ENCODE measurements at places on chromosomes 4 and X.

GRCh38 chr4:144648042-144648441, 2.1 kb downstream of the HHIP start:
- DNase-seq, result no peak

- DNase-seq, result no peak
Observed at GRCh38 chr4:26826721-26827120, 33.9 kb upstream of the STIM2 start.

DNA sequence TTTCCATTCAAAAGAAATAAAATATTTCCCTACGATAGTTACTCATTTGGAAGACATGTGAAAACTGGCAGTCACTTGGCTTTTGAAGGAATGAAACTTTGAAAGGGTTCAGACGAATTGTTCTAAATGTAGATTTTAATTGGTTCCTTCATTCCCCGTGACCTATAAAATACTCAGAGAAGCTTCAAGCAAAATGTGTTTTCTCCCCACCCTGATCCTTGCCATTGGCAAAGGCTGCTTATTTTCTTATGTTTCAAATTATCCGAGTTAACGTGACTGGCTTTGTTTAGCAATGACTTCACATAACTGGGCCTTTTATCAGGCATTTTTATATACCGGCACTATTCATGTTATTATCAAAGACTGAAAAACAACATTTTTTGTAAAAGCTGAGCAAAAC, 204.1 kb upstream of the NEIL3 start:
- no peak for DNase-seq

DNA sequence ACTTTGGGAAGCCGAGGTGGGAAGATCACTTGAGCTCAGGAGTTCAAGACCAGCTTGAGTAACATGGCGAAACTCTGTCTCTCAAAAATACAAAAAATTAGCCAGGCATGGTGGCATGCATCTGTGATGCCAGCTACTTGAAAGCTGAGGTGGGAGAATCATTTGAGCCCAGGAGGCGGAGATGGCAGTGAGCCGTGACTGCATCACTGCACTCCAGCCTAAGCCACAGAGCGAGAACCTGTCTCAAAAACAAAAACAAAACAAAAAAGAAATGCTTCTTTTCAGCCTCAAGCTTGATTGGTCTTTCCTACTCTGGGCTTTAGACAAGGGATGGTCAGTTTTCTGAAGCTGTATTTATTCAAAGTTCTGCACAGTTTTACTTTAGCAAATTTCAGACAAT, 15.8 kb upstream of the DHRSX start:
- DNase-seq, result no peak

- no peak for DNase-seq
Observed at GRCh38 chrX:41301438-41301824, 32.5 kb upstream of the DDX3X start.

- no peak for DNase-seq
Observed at GRCh38 chrX:87003031-87003430, 514.6 kb upstream of the KLHL4 start.

- DNase-seq, result no peak
Observed at GRCh38 chr4:156974264-156974663, 2.7 kb upstream of the PDGFC start.

DNA sequence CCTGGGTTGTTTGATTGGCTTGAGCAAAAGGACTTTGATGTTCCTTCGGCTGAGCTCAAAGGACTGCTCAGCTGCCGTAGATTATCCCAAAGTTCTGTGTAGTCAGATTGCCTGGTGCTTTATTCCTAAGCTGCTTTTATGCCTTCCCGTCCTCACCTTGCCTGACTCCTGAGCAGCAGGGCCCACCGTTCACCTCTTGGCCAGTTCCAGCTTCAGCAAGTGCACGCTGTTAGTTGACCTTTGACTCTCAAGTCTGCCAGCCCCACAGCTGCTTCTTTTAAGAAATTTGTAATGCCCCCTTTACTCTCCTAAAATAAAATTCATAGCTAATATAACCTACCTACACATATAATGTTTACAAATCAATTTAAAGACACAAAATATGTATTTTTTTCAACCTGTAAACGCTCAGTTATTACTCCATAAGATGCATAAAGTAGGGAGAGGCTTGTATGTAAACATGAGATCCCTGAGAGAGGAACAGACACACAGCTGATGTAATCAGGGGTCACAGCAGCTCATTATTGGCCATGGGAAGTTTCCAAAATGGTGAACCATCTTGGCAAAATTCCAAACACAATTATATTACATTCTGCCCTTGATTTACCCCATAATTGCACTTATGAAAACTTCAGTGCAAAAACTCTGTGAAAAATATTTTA, 28.6 kb downstream of the UCHL1 start:
- no peak for DNase-seq

DNA sequence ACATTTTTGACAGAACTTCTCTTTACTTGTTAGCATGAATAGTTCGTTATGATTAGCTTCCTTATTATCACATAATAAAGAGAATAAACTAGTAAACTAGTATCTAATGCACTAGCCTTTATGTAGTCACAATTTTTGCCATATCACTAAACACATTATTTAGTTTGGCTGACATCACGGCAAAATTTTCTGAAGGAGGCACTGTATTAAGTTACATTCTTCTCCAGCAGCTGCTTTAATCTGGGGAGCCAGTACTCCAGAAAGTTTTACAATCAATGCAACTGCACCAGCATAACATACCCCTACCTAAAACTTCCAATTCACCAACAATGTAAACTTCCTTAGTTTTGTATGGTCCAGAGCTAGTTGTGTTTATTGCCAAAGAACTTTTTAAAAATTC, 87.8 kb downstream of the FIP1L1 start:
- no peak for DNase-seq

GRCh38 chr4:73751166-73751565, 10.8 kb downstream of the CXCL8 start:
- DNase-seq, result no peak

DNA sequence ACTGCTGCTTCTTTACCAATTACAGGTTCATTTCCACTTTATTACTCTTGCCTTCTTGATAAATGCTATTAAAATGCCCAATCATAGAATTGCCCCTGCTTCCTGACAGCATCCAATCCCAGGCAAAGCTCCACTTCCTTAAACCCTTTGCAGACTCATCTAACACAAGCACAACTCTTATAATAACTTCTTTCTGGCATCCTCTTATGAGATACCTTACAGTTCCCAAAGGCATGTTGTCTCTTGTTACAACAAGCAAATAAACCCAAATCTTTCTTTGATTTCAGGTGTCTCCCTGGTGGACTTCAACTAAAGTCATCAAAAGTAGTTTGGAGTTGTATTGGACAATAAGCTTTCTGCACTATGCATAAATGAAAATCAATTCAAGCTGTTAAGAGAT, 22.5 kb upstream of the ADH7 start:
- no peak for DNase-seq
